ENCODE measurements at places on chromosomes 2 and 18. TPM values are rescaled to one million over a fixed set of nuclear protein-coding genes. Genes with fewer than 3 reads are reported as not detected.

The ANKRD30B gene
- polyA plus RNA-seq, result 0.05 TPM

The ITGAV gene
- polyA plus RNA-seq, result 153 TPM

The CEP192 gene
- 17.0 TPM for polyA plus RNA-seq

The TMEM198 gene
- polyA plus RNA-seq, result 4.0 TPM

The CTAGE1 gene
- polyA plus RNA-seq, result not detected

The C2orf80 gene
- polyA plus RNA-seq, result not detected

The FEV gene
- not detected for polyA plus RNA-seq

The G6PC2 gene
- not detected for polyA plus RNA-seq

The TUBA4B gene
- polyA plus RNA-seq, result not detected

The SCN2A gene
- 0.05 TPM for polyA plus RNA-seq

The BMP10 gene
- polyA plus RNA-seq, result not detected

The DLGAP1 gene
- polyA plus RNA-seq, result 0.02 TPM

The LDAH gene
- 10.0 TPM for polyA plus RNA-seq

The MRPS9 gene
- 19.3 TPM for polyA plus RNA-seq

The NTSR2 gene
- not detected for polyA plus RNA-seq

The COL5A2 gene
- 383 TPM for polyA plus RNA-seq

The MEP1B gene
- not detected for polyA plus RNA-seq

The SERPINB5 gene
- not detected for polyA plus RNA-seq

The EEF1B2 gene
- polyA plus RNA-seq, result 720 TPM

The CRYGC gene
- polyA plus RNA-seq, result not detected

The FAM161A gene
- polyA plus RNA-seq, result 0.33 TPM

The NDUFB3 gene
- 25.2 TPM for polyA plus RNA-seq

The MRO gene
- not detected for polyA plus RNA-seq

The C2orf92 gene
- 2.6 TPM for polyA plus RNA-seq
